ENCODE measurements at places on chromosomes 6 and 20.

GRCh38 chr6:6479785-6480184 is 108.7 kb upstream of the LY86 start:
- DNase-seq = no peak

- DNase-seq = no peak
These were observed at the start of gene HS3ST5 for GRCh38 chr6:114342826-114343781. Gene HS3ST5, minus strand, starts transcription at chr6:114343023. Its CDS starts 280,178 bp downstream, at chr6:114062845.

- no peak for DNase-seq
These were observed 671.4 kb downstream of the RFPL4B start for GRCh38 chr6:113018351-113019151.

- no peak for DNase-seq
These were observed 831.0 kb downstream of the C6orf118 start for GRCh38 chr6:164478426-164478825.

DNA sequence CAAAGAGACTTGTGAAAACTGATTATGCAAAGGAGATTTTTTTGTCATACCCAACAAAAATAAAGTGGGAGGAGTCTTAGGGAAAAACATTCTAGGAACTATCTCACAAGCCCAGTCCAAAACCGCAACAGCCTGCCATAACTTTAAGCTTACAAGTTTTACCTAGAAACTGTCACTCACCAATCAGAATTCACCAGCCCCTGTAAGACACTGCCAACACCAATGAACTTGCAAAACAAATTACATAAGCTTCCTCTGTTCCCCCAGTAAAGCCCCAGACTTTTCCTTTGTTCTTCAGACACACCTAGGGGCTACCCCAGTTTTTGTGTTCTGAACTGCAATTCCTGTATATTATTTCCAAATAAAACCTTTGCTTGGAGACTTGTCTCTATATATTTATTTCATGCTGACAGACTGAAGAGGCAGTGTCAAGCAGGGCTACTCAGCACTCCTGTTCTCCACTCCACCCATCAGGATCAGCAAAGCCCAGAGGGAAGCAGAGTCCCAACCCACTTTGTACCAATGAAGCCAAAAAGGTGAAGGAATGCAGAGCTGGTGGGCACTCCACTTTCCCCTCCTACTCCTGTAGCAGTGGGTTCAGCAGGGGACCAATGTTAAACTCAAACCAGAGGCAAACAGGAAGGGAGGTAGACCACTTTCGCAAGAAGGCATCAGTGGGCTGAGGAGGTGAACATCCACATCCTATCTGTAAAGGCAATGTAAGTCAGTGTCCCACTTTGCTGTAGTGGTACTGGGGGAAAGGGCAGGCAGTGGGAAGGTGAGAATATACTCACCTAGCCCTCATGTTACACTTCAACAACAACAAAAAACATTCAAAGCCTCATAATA is 142.5 kb upstream of the RUNX2 start:
- DNase-seq = no peak

DNA sequence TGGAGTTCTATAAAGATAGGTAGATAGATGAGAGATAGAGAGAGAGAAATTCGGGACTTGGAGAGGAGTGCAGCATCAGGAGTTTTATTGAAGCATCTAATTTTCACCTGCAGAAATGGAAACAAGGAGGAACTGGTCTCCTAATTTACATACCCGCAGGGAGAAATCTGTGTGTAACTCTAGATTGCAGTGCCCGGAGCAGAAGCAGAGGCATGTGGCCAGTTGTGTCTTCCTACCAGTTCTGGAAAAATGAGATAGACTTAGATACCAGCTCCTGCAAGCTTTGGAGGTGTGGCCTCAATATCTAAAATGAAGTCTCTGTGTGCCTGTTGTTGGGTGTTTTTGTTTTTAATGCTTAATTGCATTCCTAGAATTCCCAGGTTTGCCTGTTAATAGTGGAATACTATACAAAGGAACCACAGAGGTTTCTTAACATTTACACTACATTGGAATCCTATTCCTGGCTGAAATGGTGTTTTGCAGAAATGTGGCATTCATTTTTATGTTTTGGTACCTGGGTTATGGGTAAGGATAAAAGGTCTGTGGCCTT is 57.4 kb downstream of the DTD1 start:
- no peak for DNase-seq

DNA sequence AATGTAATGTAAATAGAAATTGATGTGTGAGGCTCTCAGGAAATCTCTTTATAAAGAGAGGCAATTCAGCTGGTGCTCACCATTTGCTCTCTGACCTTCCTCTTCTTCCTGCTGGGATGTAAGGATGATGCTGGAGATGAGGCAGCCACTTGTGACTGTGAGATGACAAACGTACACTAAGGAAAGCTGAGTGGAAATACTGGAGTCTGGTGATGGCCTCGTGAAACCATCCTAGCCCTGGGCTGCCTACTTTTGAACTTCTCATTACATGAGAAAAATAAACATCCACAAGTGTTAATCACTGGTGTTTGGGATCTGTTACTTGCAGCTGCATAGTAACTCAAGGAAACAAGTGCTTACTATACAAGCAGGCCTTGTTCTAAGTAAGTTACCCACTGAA is 114.9 kb upstream of the NHSL1 start:
- no peak for DNase-seq

DNA sequence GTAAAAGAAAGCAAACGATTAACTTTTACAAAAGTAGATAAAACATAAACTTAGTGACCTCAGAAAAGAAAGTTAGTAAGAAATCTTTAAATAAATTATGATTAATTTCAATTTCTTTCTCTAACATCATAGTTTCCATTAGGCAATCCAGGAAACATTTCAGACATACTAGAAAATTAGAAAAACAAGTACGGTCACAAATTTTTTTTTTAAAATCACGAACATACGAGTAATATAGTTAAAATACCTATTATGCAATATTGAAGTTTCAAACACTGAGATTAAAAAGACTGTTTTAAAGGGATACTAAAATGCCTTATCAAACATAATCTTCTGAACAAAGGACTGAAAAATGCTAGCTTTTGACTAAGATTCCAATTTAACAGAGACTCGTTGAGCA is 26.2 kb downstream of the NOL7 start:
- DNase-seq = no peak

DNA sequence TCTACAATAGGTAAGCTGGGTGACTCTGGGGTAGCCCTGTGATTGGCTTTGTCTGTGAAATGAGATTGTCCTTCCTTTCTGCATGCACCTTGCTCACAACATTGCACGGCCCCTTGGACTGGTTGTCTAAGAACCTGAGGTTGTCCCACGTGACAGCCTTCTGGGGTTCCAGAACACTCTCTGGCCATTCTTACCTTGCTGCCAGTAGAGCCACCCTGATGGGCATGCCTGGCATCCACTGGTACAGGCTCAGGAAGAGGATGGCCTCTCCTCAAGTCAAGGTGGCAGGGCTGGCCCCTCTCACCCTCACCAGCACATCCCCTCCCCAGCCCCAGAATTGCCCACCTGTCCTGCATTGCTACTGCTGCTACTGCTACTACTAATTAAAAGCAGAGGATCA is 335.0 kb downstream of the PACRG start:
- DNase-seq = no peak

GRCh38 chr6:4853349-4853748 is 77.1 kb downstream of the CDYL start:
- DNase-seq = no peak

DNA sequence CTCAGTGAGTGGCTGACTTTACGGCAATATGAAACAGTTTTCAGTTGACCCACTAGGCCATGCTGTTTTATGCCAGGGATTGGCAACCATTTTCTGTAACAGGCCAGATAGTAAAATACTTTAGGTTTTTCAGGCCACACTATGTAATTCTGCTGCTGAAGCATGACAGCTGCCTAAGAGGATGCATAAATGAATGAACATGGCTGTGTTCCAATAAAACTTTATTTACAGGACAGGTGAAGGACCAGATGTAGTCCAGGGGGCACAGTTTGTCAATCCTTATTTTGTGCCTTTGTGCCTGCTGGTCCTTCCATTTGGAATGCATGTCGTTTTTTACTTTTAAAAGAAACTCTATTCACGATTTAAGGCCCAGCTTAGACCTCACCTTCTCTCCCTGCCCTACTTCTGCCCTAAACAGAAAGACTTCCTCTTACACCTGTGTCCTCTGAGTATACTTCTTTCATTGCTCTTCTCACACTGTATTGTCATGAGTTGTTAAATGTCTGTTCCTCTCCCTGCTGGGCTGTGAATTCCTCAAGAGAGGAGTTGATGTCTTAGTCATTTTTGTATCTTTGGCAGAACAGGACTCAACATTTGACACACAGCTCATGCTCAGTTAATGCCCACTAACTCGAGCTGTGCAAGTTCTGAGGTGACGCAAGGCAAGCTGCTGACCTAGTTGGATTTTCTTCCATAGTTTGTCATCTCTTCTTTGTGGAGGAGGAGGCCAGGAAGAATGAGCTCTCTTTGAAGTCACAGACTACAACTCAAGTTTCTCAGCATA is 90.1 kb upstream of the MAP7 start:
- no peak for DNase-seq

GRCh38 chr20:56627122-56628014 is 1.7 kb upstream of the TFAP2C start:
- no peak for DNase-seq

GRCh38 chr6:169654598-169655391 is 47.0 kb downstream of the WDR27 start:
- DNase-seq = peak; percentile 30

DNA sequence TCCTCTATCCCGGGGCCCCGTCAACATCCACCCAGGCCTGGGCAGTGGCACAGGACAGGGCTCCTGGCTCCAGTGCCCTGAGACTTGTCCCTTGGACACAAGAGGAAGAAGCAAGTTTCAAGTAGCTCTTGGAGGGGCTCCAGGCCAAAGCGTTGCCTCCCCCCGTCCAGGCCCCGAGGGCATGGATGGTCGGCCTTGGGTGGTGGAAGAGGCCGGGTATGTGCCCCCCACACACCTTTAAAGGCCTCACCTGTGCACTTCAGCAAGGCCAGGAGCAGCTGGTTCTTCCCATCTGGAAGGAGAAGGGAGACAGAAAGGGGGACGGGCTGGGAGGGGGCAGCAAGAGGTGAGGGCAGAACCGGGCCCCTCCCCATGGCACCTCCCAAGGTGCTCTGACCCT is 190.3 kb downstream of the PREX1 start:
- no peak for DNase-seq

GRCh38 chr20:31920275-31920855 is 31.5 kb downstream of the PDRG1 start:
- DNase-seq = no peak

DNA sequence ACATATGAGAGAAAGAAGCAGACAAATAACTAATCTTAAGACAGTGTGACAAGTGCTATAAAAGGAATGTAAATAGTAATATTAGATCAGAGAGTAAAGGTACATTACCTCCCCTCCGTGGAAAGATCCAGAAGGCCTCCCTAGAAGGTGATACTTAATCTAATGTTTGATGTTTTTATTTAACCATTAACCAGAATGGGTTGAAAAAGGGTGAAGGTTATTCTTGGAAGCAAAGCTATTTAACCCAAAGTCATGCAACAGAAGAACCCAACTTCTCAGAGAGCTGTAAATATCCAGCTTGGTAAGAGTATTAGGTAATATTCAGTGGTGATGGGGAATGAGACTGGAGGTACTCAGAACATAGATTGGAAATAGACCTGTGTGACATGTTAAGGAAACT is 68.0 kb upstream of the HIVEP1 start:
- DNase-seq = no peak

GRCh38 chr6:106529438-106529837 is 99.9 kb downstream of the RTN4IP1 start:
- DNase-seq = no peak

GRCh38 chr20:58828136-58828535 is 22.6 kb downstream of the GNAS-AS1 start:
- DNase-seq = no peak

DNA sequence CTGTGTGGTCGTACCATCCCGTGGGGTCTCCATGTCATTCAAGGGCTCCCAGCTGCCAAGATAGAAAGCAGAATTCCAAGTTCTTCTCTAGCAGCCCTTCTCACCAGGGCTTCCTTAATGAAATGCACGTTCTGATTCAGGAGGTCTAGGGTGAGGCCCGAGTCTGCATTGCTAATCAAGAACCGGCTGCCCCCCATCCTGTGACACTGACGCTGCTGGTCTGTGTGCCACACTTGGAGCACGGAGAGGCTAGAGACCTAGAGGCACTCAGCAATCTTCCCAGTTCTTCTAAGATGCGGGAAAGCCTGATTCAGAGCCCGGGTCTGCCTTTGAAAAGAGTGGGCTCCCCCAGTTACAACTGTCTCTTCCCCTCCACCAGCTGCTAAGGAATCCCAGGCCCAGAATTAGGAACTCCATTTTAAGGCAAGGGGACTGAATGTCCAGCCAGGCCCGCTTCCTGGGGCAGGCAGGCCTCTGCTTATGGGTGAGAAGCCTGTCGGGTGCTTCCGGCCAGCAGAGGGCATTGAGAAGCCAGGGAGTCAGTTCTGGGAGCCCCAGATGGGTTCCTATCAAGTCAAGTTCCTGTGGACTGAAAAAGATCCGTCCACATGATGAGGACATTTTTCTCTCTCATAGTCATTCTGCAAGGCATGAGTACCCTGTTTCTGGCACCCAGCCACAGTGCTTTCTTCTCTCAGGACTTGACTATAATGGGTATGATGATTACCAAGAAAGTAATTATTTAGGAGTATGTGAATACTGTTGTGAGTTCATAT is 69.8 kb upstream of the RIN2 start:
- DNase-seq = no peak

DNA sequence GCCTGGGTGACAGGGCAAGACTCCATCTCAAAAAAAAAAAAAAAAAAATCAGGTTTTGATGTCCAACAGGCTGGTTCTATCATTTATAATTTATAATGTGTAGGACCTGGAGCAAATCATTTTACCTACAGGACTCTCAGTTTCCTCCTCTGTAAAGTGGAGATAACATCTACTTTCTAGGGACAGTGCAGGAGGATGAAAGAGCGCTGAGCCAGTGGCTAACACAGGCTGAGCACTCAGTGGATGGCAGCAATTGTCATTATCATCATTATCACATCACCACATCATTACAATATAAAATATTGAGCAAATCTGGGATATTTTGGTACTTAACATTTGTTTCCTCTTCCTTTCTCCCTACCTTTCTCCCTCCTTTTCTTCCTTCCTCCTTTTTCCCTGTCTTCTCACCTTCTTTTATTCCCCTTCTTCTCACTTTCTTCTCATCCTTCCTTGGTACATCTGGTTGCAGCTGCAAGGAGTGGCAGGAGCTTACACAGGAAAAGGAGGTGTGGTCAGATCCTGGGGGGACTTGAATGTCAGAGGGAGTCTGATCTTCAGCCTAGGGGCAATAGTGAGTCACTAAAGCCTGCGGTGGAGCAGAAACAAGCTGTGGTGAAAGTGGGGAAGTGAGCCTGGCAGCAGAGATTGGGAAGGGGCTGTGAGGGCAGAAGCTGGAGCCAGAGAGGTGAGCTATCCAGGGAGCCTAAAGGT is 24.6 kb upstream of the CTNNBL1 start:
- no peak for DNase-seq
